ENCODE measurements at places on chromosomes 2 and 18. TPM values are rescaled to one million over a fixed set of nuclear protein-coding genes. Genes with fewer than 3 reads are reported as not detected.

Gene MROH2A
- total RNA-seq = not detected

DNA sequence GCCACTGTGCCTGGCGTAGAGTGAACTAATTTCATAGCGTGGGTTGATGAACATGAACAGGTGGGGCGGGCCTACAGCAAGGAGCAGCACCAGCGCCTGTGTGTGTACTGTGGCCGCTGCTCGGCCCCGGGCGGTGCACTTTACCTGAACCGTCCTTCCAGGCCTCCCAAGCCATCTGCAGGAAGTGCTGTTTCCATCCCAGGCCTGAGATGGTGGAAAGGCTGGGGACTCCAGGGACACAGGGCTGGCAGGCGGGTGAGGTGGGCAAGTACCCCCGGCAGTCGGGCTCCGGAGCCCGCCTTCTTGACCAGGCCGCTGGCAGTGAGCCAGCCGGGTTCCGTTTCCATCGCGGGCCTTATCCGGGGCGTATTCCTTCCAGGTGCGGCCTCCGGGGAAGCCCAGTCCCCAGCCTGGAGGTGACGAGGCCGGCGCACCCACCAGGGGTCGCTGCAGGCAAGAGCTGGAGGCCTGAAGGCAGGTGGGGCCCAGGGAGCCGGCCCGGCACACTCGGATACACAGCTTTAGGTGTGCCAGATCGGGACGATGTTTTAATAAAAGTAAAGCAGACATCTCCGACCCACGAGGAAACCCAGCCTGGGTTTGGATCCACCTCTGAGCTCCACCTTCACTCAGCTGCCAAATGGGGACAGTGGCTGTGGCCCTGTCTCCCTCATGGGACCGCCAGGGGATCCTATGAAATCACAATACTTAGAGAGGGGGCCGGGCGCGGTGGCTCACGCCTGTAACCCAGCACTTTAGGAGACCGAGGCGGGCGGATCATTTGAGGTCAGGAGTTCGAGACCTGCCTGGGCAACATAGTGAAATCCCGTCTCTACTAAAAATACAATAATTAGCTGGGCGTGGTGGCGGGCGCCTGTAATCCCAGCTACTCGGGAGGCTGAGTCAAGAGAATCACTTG lies 22.7 kb upstream of the PDIA6 start:
- DNase-seq = peak; percentile 37

Gene ACSL3
- total RNA-seq = 83.1 TPM

DNA sequence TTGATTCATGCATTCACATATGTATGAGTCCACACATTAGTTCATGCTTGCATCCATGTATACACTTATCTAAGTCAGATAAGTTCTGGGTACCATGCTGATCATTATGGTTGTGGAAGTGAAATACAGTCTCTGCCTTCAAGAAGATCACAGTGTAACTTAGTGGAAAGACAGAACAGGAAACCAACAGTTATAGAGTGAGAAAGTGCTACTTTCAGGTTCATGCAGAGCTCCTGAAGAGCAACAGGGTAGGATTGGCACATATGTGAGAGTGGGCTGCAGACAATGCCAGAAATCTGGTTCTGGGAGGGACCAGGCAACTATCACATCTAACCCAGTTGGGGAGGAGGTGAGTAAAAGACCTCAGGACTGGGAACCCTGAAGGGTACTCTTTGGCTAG lies 35.4 kb upstream of the PGAP1 start:
- no peak for DNase-seq

Gene CREG2
- total RNA-seq = 0.15 TPM

Gene CPO
- not detected for total RNA-seq

- DNase-seq = no peak
These were observed 28.0 kb downstream of the RNF144A start for GRCh38 chr2:6945087-6945813.

Gene HAUS1
- 299 TPM for total RNA-seq

GRCh38 chr2:15929861-15930260 lies 10.5 kb upstream of the MYCN start:
- DNase-seq = no peak

DNA sequence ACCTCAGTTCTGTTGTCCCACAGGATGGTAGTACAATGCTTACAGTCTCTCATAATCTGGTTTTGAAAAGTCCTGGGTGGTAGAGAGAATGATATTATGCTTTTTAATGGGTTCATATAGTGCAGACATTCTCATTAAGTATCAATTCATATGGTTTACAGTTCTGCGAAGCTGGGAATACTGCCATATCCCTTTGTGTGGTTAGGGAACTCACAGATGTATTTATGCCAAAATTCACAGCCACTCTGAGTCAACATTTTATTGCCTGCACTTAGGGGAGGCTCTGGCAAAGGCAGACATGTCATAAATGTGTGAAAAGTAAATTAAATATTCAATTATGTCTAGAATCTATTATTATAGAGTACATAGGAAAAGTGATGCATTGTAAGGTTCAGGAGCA lies 808.2 kb downstream of the SUCLG1 start:
- DNase-seq = peak; percentile 15

DNA sequence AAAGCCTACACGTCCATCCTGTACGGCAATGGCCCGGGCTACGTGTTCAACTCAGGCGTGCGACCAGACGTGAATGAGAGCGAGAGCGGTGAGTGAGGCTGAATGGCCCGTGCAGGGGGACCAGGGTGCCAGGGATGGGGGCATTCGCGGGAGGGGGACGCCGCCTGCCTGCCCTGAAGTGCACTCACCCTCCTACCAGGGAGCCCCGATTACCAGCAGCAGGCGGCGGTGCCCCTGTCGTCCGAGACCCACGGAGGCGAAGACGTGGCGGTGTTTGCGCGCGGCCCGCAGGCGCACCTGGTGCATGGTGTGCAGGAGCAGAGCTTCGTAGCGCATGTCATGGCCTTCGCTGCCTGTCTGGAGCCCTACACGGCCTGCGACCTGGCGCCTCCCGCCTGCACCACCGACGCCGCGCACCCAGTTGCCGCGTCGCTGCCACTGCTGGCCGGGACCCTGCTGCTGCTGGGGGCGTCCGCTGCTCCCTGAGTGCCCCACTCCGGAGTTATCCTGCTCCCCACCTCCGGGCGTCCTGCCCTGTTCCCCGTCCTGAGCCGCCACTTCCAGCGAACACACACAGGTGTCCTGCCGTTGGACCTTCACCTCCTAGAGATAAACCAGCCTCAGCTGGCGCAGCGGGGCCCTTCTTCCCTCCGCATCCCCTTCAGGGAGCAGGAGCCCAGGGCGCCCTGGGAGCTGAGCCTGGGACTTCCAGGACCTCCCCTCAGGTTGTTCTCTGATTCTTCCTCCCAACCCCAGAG lies 2.9 kb downstream of the ALPI start:
- DNase-seq = no peak

Gene RAX
- total RNA-seq = not detected

DNA sequence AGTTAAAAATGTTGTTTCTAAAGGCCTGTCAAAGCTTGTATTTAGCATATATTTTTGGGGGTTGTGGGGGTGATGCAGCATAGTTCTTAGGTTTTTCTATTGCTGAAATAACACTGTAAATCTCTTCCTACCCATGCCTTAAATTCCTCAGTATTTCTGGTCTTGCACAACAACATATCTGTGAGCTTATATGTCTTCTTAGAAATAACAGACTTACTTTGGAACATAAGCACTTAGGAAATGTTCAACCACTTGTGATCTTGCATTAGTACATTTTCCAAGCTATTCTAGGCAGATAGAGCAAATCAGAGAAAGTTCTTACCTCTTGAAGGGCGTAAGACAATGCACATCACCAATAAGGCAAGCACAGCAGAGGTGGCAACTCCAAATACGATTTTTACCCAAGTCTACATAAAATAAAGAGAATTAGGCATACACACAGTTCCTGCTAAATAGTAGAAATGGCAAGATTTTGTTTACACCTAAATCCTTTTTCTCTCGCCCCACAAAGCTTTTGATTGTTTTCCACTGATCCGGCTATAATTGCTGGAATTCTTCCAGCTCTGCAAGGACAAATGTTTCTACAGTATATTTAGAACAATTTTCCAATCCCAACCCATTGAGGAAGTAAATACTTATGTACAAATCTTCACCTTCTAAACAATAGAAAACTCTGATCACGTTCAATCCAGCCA lies 512 bp downstream of the FAP start:
- peak; percentile 34 for DNase-seq

- peak; percentile 62 for DNase-seq
These were observed 1.2 kb upstream of the NPAS2 start for GRCh38 chr2:100818606-100819369.

- no peak for DNase-seq
These were observed 25.8 kb upstream of the IL18RAP start for GRCh38 chr2:102397209-102397608.

DNA sequence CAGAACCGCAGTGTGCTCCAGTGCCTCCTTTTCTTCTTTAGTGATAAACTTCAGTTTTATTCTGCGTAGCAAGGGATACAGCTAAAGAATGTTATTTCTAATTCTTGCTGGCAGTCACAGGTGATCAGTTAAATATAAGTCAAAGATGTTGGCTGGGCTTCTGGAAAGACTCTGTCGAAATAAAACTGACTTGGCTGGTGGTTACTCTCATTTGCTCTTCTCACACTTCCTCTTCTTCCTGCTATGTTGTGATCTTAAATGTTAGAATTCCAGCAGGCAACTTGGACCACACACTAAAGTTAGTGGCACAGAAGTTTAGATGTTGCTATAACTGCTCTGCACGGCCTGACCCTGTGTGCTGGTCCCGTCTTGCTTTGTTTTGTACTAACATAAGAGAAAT lies 278.6 kb downstream of the CDH19 start:
- DNase-seq = no peak

Gene NGEF
- 7.8 TPM for total RNA-seq

DNA sequence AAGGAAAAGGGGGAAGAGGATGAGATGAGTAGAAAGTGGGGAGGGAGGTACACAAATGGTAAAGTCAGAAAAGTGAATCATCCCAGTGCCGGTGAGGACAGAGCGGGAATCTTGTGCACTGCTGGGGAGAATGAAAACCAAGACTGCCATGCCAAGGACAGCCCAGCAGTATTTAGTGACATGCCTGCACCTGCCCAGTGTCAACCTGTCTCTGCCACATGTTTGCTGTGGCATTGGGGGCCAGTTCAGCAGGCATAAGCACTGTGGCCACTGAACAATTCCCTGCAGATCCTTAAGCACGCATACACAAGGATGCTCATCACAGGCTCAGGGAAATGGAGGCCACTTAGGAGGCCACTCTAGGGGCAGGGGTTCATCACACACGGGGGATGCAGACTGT lies 5.2 kb upstream of the KCNK3 start:
- no peak for DNase-seq

GRCh38 chr2:184113696-184114403 lies 484.5 kb upstream of the ZNF804A start:
- DNase-seq = no peak

GRCh38 chr2:144592500-144593256 lies 72.8 kb upstream of the ZEB2 start:
- DNase-seq = no peak

GRCh38 chr2:223841436-223842190 lies 4.2 kb upstream of the AP1S3 start:
- no peak for DNase-seq

Gene ITM2C
- total RNA-seq = 86.5 TPM

Gene CYRIA
- total RNA-seq = 0.02 TPM

DNA sequence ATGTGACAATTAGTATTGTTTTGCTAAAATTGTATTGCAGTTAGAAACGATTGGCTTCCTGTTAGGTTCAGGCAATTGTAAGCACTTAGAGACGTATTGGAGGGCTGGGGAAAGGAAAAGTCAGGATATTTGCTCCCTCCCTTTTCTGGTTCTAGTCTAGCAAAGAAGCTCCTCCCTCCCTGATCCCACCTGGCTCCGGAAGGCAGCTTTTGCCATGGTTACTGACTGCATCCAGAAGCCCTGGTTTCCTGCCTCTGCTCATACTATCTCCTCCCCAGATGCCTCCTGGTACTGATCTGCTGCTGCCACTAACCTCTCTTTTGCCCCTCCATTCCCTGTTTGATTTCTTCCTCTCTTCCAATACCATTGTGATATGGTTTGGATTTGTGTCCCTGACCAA lies 275.9 kb downstream of the MREG start:
- no peak for DNase-seq

GRCh38 chr2:96811917-96812316 lies 4.2 kb upstream of the CNNM3 start:
- no peak for DNase-seq

Gene PRKRA
- total RNA-seq = 41.5 TPM

Gene ELOA2
- not detected for total RNA-seq

DNA sequence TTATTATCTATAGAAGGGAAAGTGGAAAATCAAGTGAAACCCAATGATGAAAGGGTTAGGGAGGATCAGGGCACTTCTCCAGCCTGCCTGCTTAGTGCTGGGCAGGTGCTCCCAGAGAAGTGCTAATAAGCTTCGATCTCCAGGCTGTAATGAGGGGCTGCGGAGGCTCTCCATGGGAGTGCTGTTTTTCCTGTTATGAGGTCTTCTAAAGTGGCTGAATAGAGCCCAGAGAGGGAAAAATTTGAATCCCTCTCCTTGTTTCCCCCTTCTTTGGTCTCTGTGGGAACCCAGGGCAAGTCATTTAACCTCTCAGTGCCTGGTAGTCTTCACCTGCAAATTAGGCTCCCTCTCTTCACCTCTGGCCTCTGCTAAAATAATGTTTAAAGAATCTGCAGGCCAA lies 351.7 kb upstream of the DCC start:
- no peak for DNase-seq

- no peak for DNase-seq
These were observed 105.1 kb downstream of the NDUFA10 start for GRCh38 chr2:239919774-239920692.

Gene IL18R1
- not detected for total RNA-seq

DNA sequence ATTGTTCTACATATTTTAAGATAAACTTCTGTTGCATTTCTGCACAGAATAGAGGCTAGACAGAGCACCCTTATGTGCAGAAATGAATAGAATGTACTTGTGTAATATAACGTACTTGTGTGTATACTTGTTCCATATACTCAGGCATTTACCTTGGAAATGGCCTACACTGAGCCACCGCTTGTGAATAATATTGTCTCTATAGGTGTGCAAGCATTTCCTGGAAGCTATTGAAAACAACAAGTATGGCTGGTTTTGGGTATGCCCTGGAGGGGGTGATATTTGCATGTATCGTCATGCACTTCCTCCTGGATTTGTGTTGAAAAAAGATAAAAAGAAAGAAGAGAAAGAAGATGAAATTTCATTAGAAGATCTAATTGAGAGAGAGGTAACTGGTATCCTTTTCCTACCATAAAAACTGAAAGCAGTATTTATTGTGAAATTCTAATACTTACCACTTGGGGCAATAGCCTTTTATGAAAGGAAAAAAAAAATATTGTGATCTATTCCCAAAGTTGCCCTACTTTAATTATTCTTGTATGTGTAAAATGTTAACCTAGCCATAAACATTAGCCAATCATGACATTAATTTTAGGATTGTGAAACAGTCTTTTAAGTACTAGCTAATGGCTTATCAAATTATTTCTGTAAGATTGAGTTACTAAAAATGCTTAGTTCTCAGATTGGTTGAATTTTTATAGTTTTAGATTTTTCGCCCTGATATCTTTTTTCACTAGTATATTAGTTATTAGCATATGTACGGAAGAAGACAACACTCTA lies 18.0 kb downstream of the ZC3H15 start:
- peak; percentile 41 for DNase-seq

- DNase-seq = no peak
These were observed 4.7 kb downstream of the SEPTIN2 start for GRCh38 chr2:241320394-241320793.

Gene FSIP2
- 0.25 TPM for total RNA-seq

- no peak for DNase-seq
These were observed 101.3 kb downstream of the NCK2 start for GRCh38 chr2:105845976-105846375.

- DNase-seq = no peak
These were observed 1382.8 kb upstream of the CELF4 start for GRCh38 chr18:38948436-38948835.

- DNase-seq = no peak
These were observed 19.5 kb upstream of the WIPF1 start for GRCh38 chr2:174617120-174617519.

Gene CTAGE1
- not detected for total RNA-seq

- no peak for DNase-seq
These were observed at the start of gene LRP2 for GRCh38 chr2:169362118-169362893. Gene LRP2, minus strand, starts transcription at chr2:169362534. Its CDS starts 135 bp downstream, at chr2:169362399.
